ENCODE measurements at places on chromosomes 3 and 15.

GRCh38 chr15:36594556-36595090 lies 15.2 kb downstream of the CDIN1 start:
- DNase-seq, result no peak

GRCh38 chr15:101368086-101368780 lies 73.2 kb upstream of the SNRPA1 start:
- no peak for DNase-seq

DNA sequence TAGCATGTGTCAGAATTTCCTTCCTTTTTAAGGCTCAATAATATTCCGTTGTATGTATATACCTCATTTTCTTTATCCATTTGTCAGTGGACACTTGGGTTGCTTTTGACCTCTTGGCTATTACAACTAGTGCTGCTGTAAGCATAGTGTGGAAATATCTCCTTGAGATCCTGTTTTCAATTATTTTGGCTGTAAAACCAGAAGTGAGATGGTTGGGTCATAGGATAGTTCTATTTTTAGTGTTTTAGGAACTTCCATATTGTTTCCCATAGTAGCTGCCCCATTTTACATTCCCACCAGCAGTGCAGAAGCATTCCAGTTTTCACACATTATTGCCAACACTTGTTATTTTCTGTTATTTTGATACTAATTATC lies 70.4 kb upstream of the C15orf39 start:
- peak; percentile 10 for DNase-seq

GRCh38 chr15:69290346-69291164 lies 8.2 kb upstream of the PAQR5 start:
- no peak for DNase-seq

GRCh38 chr3:98513091-98513511 lies 9.6 kb downstream of the CLDND1 start:
- DNase-seq, result no peak

- DNase-seq, result no peak
Observed at GRCh38 chr15:87142096-87142495, 1062.4 kb downstream of the AGBL1 start.
